ENCODE measurements at places on chromosomes 5 and 9.

DNA sequence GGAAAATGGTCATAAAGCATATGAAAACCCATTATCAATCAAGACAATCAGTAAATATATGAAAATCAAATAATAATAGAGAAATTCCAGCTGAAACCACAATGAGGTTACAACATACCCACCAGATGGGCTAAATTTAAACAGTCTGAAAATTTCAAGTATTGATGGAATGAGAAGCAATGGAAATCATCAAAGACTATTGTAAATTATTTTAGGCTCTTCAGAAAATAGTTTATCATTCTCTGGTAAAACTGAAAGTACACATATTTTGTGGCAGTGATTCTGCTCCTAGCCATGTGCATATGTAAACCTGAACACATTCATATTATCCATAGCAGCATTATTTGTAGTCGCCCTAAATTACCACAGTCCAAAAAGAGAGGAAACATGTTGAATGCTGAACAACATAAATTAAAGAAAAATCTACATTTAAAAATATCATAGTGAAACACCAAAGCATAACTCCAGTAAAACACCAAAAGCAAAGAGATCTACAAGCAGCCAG is 215.3 kb downstream of the PRELID2 start:
- no peak for DNase-seq

GRCh38 chr9:2024888-2025782 is 10.0 kb downstream of the SMARCA2 start:
- DNase-seq: no peak

GRCh38 chr5:41793141-41793770 is 77.0 kb downstream of the OXCT1 start:
- no peak for DNase-seq

DNA sequence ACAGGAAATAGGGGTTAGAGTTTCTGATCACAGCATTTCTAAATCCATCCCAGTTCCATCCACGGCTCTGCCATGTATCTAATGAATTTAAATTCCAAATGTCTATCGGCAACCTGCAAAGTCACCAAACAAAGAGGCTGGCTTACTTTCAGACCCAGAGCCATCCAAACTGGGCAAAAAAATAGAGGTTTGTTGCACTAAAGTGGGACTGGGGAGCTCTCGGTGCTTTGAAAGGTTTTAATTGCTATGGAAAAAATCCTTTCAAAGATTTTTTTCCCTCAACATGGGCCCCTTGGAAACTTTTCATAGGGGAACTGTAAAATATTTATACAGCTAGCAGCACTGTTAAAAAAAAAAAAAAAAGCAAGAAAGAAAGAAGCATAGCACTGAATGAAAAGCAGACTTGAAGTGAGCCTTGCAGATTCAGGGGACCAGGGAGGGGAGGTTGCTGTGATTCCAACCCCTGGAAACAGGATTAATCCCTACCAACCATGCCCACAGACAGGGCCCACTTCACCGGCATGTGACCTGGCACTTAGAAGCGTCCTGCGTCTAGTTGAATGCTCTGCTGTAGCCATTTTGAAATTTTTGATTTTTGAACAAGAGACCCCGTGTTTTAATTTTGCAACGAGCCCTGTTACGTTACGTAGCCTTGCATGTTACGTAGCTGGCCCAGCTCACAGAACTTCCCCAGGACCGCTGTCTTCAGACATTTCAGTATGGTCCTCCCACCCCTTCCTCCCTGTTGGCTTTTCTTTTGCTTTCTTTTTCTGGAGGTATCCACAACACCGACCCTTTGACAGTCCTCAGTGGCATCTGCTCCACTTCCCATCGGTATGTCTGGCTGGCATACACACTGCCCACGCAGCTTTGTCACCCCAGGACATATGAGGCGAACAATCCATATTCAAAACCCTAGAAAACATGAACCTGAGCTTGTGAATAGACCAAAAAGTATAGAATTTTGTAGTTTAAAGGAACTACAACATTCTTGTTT is 105.3 kb upstream of the NFIB start:
- DNase-seq: no peak

GRCh38 chr9:109166171-109166770 is 778 bp downstream of the FRRS1L start:
- DNase-seq: no peak

DNA sequence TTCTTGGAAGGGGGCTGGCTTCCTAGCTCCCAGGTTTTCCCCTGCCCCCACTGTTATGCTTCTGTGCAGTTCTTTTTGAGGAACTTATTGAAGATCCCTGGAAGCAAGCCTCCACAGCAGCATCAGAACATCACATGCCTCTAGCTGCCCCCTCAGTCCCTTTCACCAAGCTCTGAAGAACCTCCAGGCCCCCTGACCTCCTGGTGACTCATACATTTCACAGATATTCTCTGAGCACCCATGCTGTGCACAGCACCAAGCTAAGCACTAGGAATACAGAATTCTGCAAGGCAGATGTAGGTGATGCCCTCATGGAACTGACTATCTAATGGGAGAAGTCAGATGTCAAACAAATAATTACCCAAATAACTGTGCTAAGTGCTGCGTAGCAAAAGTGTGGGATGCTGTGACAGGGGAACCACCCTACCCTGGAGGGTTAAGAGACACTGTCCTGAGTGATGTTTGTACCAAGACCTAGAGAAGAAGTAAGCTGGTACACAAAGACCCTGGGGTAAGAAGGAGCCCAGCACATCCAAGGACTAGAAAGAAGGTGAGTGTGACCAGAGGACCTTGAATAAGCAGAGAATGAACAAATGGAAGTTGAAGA is 213.7 kb upstream of the NR4A3 start:
- no peak for DNase-seq

GRCh38 chr5:149445739-149446369 is 66.8 kb upstream of the IL17B start:
- DNase-seq: no peak

GRCh38 chr5:95471487-95471886 is 80.3 kb downstream of the FAM81B start:
- DNase-seq: no peak

DNA sequence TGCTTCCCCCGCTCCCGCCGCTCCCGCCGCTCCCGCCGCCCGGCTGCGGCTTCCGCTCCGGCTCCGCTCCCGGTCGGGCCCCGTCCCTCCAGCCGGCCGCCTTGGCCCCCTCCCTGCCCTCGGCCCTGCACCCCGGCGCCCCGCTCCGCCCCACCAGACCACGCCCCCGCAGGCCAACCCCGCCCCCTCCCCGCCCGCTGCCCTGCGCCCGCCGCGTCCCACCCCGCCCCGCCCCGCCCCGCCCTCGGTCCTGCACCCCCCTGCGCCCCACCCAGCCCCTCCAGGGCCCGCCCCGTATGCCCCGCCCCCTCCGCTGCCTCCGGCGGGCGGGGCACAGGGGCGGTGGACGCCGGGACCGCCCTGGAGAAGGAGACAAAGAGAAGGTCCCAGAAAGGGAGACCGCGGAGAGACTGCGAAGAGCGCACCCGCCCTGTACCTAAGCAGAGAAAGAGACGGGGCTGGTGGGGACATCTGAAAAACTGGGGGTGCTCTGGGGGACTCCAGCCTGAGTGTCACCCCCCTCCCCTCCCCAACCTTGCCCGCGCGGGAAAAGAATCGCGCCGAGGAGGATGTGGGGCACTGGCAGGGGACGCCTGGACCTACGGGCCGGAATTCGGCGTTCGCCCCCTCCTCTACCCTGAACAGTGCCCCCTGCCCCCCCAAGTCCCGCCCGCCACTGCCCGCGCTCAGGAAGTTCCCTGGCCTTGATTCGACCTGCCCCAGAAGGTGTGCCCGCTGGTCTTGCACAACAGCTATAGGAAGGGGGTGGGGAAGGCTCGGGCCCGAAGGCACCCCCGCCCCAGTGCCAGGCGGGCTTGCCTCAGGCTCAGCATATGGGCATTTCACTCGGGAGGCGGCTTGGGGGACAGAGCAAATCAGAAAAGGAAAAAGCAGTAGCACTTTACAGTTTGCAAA is 42.8 kb upstream of the STXBP1 start:
- peak; percentile 48 for DNase-seq

DNA sequence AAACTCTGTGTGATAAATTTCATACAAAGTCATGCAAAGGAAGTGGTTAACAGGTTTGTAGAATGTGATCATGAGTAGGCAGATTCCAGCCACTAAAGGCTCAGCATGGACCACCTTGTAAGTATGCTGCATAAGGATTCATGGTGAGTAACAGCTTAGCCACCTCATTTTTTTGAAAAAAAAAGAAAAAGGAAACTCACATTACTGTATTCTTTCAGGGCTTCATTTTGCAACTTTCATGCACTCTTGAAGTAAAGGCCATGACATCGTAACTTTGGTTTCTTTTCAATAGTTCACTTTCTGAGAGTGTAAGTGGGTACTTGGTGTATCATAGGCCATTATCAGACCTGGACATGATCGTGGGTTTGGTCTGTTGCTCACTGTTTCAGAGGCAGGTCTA is 175.1 kb downstream of the PCSK1 start:
- no peak for DNase-seq

GRCh38 chr5:33941090-33941489 is 4.9 kb downstream of the RXFP3 start:
- no peak for DNase-seq

DNA sequence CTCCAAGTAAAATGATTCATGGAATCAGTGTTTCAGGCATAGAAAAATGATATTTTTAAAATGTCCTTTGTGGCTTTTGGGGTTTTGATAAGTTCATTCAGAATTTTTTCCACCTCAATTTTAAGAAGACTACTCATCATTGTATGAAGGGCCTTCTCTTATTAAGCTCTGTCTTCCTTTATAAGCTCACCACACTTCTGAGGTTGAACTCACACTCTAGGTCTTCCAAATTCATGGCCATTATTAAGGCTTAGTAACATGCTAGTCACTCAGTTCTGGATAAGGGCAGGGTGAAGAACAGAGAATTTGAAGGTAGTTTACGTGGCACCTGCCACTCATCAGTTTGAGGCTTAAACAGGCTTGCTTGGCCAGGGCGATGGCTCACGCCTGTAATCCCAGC is 4.2 kb downstream of the MELK start:
- DNase-seq: no peak

GRCh38 chr5:32022638-32023037 is 151.5 kb downstream of the GOLPH3 start:
- DNase-seq: no peak

All from activated CD8-positive, alpha-beta memory T cell treated with anti-CD3 and anti-CD28 coated beads for 48 hours (primary cell).